ENCODE measurements at places on chromosomes 2 and 18.

DNA sequence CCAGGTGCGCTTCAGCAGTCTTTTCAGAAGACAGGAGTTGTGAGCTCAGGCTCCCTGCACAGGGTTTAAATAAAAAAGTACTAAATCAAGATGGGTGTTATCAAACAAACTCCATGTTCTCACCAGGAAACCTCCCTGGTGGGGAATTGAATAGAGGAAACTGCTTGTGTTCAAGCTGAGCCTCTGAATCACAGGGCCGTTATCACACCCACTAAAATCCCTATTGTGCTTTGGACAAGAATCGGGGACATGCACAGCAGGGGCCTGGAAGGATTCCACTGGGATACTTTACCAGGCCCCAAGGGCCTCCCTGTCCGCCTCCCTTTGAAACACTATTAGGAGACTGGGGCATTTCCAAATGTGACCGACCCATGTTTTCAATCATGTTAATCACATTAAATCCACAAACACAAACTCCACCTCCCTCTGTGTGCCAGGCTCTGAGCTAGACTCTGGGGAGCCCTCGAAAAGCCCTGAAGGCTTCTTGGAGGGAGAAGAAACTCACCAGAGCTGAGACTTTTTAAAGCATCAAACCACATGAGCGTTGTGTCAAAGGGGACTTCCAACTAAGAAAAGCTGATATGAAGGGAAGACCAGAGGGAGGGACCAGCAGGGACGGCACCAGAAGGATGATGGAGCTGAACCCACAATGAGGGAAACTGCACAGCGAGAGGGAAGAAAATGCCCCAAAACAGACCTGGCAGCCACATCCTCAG lies 458.7 kb upstream of the ID2 start:
- peak; percentile 34 for DNase-seq

GRCh38 chr2:40169430-40169829 lies 282.5 kb downstream of the SLC8A1 start:
- DNase-seq: no peak

GRCh38 chr18:3799515-3799914 lies 349.5 kb downstream of the TGIF1 start:
- peak; percentile 15 for DNase-seq

- no peak for DNase-seq
These were observed 129.2 kb downstream of the IKZF2 start for GRCh38 chr2:213021971-213022899.

DNA sequence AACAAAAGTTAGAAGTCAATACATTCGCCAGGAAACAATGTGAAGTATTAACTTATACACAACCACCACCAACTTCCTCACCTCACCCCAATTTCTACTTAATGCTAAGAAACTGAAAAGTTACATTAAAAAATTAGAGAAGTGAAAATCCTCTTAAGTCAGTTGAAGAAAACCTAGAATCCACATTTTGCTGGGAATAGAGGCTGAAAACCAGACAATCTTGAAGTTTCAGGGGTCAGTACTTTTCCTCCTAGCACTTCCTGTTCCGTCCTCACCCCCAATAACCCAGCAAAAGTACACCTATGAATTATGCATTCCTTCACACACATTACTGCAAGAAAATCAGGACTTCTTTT lies 6.3 kb downstream of the YES1 start:
- no peak for DNase-seq

DNA sequence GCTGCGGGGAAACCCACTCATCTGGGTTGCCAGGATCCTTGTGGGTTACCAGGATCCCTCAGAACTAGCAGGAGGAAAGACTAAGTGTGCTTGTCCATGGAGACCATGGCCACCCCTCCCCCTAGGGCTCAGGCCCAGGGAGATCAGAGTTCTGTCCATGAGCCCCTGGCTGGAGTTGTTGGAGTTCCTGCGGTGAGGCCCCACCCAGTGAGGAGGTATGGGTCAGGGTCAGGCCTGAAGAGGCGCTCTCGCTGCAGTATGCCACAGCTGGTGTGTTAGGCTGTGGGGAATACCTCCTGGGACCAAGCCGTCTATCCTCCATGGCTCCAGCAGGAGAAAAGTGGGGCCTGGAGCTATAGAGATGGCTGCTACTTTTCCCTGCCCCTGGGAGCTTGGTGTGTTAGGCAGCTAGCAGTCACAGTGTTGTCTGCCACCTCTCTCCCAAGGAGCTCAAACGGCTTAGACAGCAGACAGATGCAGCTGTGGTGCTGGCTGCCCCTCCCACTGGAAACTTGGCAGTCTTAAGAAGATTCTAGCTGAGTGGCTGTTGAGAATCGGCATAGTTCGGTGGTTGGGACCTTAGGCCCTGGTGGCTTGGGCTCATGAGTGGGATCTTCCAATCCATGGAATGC lies 240.3 kb upstream of the CELF4 start:
- no peak for DNase-seq

DNA sequence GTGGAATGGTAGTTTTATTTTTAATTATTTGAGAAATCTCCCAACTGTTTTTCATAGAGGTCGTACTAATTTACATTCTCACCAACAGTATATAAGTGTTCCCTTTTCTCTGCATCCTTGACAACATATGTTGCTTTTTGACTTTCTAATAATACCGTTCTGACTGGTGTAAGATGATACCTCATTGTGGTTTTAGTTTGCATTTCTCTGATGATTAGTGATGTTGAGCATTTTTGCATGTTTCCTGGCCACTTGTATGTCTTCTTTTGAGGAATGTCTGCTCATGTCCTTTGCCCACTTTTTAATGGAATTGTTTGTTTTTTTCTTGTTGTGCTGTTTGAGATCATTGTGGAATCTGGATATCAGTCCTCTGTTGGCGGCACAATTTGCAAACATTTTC lies 242.5 kb downstream of the ZNF521 start:
- no peak for DNase-seq

- no peak for DNase-seq
These were observed 279.0 kb upstream of the FIGN start for GRCh38 chr2:164014791-164015190.

DNA sequence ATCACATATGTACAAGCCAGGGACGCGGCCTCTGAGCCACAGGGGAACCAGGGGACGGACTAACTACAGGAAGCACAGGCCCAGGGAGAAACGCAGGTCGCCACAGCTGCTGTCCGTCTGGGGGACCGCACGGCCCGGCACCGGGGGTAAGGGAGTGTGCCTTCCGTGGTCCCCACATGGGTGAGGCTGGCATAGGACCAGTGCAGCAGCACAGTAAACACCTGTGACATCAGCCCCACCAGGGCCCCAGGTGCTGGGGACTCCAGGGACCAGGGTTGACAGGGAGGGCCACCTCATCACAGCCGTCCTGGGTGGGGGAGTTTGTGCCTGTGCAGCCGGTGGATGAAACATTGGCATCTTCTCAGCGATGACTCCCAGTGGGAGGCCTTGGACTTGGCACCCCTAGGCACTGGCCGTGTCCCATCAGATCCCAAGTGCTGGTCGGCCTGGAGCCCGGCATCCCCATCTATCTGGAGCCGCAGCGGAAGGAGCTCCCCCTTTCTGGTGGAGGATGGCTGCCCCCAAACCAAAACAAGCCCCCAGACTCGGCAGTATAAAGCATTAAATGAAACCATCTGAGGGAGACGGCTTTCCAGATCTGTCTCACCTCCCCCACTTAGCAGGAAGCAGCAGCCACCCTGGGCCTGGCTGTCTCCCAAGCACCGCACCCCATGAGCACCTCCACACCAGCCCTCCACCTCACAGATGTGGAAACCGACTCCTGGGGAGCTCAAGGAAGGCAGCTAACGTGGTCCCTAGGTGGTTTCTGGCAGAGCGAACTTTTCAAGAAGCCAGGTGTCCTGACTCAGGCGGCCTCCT lies 22.5 kb downstream of the AQP12A start:
- peak; percentile 48 for DNase-seq

- DNase-seq: peak; percentile 53
These were observed 27.2 kb upstream of the EML4 start for GRCh38 chr2:42141687-42142546.

- no peak for DNase-seq
These were observed 612.9 kb downstream of the LRP1B start for GRCh38 chr2:141517852-141518421.

DNA sequence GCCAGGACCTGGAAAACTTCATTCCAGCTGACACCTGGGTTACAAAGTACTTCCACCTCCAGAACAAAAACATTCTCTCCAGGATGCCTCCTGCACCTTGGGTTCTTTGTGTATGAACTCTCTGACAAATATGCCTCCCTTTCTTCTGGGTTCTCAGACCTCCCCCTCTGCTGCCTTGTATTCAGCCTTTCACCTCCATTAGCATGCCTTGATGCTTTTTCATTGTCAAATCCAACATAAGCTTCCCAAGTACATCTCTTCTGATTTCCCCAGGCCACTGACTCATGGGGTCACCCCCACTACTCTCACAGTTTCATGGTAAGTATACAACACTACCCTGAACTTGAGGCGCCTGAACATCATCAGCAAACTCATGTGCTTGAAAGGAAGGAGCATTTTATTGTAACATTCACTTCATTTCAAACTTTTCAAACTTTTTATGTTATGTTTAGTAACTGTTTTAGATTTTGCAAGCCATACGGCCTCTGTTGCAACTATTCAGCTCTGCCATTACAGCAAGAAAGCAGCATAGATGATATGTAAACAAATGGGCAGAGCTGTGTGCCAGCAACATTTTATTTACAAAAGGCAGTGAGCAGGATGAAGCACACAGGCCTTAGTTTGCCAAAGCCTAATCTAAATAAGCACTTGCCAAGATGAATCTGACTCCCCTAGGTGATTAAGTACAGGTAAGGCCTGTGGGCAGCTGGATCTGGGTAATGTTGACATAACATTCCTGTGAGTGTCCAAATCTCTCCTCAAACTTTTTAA lies 32.5 kb upstream of the MRPS9 start:
- peak; percentile 80 for DNase-seq

GRCh38 chr2:105804266-105804665 lies 59.6 kb downstream of the NCK2 start:
- DNase-seq: peak; percentile 97

DNA sequence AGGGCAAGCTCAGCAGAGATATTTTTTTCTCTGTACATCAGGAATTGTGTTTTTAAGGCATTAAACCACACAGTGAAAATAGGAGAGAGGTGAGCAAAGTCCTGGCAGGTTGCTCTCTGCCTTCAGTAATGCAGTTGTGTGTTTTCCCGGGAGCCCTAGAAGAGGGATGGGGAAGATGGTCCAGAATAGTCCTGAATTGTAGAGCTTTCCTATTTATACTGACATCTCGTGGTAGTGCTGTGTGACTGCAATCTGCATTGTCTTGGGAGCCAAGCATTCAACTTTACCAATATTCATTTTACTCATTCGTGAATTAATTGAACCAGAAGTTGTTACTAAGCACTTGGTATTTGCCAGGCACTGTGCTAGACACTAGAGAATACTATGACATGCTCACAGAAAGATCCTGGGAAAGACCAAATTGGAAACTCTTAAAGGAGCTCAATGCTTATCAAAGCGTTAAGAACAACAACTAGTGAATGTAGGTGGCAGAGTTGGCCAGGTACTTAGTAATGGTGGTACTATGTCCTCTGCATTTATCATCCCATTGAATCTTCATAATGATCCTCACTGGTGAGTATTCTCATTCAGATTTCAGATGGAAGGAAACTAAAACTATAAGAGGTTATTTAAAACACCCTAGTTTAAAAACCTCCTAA lies 214.6 kb downstream of the TRIB2 start:
- peak; percentile 25 for DNase-seq

GRCh38 chr2:119732601-119733164 lies 27.0 kb upstream of the PTPN4 start:
- no peak for DNase-seq

DNA sequence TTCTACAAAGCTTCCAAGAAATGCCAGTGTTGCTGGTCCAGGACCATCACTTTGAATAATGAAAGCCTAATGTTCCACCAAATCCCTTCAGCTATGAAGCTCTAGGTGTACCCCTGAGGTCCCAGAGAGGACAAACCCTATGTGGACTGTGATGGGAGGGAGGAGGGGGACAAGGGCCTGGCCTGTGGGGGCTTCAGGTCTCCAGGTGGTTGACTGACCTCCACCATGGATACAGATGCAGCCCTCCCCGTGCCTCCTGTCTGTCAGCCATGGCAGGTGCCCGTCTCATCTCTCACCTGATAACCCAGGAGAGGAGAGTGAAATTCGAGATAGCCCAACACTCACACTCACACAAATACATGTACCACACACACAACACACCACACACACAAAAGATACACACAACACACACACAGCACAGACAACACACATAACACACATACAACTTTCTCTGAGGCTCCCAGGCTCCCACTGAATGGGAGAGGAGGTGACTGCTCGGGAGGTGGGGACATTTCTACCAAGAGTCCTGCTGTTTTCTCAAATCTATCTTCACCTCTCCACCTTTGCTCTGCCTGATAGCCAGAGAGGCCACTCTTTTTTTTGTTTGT lies 12.8 kb upstream of the RHOB start:
- no peak for DNase-seq

GRCh38 chr18:63192885-63193349 lies 126.7 kb downstream of the BCL2 start:
- DNase-seq: no peak

- peak; percentile 35 for DNase-seq
These were observed 90.3 kb downstream of the OLA1 start for GRCh38 chr2:174158003-174158402.

GRCh38 chr2:28035163-28035690 lies 144.7 kb downstream of the BABAM2 start:
- no peak for DNase-seq

DNA sequence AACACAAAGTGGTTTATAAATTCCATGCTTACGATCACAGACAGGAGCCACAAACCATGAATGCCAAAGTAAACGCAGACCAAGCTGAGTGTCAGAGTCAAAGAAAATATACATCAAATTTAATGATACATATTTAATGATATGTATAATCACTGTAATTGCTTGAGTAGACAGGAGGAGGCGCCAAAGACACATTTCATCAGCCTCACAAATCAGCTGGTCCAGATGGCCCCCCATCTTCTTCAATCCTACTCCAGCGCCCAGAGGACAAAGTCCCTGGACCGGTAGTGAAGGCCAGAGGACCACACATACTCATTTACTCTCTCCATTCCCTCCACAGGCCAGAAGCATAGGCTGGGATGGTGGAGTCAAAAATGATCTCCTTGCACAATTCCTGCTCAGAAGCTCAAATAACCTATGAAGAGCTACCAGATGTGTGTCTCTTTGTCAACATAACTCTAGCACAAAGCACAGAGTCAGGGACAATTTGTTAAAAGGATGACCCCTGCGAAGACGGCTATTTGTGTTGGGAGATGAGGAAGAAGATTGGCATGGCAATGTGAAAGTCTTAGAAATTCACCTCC lies 149.3 kb upstream of the PGAP1 start:
- DNase-seq: no peak

DNA sequence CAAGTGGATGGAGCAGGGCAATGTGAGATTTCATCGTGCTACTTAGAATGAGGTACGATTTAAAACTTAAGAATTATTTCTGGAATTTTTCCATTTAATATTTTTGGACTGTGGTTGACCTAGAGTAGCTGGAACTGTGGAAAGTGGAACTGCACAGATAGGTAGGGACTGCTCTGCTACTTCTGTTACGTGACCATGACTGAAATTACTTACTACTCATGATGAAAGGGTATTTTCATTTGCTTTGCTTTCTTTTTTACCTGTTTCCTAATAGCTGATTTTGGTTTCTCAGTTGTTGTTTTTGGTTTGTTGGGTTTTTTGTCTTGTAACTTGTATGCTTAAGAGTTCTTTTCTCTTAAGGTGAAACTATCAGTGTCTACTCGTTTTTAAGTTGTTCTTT lies 11.4 kb downstream of the UBE2E3 start:
- no peak for DNase-seq

Data from NCI-H345 (cell line).